ENCODE measurements at places on chromosomes 7 and 10.
A peak's percentile ranks its signal among the peaks of the same experiment; 100 is the strongest.

GRCh38 chr7:5429253-5429856 lies 5.7 kb upstream of the TNRC18 start:
- DNase-seq = no peak

DNA sequence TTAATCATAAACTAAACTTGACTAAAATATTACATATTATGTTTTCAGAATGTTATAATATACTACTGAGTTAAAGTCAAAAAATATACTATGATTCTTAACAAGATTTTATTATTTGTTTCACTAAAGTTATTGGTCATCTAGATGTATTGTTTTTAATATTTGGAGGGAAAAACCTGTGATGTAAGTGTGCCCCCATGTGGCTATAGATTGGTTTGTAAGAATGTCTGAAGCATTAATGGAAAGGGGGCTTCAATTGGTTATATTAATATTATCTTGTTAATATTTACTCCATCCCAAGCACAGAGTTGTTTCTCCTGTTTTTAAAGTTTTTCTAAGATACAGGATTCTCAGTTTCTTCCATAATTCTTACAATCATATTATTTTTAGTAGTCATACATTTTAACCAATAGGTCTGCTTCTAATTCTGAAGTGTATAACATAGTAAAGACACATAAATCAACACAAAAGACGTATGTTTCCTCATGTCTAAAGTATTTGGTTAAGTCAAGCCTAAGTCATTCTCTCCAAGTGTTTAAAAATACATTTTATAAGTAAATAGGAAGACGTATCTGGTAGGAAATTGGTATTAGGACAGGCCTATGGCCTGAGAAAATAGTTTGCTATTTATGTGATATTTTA lies 58.0 kb downstream of the GNAT3 start:
- DNase-seq = peak; percentile 5

DNA sequence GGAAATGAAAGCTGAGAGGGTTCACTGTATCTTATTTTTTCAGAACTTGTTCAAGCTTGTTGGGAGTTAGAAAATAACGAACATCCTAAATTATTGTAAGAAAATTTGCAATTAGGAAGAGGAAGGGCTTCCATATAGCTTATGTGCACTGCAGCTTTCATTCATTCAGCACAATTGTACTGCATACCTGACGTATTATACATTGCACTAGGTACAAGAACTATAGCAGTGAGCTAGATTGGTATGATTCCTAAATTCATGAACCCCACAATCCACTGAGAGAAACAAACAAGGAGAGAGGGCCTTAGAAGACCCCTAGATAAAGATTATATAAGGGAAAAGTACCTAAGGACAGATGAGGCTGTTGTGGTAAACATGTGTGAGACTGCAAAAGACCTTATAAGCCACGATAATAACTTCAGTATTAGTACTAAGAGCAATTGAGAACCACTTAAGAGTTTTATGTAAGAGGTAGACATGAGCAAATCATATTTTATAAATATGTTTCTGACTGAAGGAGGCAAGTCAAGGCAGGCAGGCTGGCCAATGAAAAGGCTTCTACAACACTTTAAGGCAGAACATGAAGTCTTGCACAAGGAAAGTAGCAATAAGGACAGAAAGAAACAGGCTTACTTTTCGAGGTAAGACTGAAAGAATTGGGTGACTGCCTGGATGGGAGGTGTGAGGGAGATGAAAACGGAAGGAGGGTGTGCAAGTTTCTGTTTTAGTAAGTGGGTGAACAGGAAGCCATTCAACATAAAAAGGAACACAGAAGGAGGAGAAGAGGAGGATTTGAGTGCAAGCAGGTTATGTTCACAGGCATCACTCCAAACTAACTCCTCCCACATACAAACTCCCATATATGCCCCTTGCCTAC lies 77.9 kb upstream of the LRRN3 start:
- no peak for DNase-seq

DNA sequence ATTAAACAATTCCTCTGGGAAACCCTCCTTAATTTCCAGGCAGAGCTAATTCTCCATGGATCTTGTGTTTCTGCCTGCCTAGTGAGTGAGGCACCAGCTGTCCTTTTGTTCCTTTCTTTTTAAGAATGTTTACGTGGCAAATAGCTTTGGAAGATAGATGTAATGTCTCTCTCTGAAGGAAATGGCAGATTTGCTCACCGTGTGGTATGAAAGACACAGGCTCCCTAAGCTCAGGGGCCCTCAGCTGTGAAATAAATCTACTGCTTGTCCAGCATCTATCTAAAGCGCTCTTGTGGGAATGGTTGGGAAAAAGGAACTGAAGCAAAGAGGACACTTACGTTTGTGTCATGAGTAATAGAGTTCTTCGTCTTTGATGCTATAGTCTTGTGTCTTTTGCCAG lies 64.6 kb downstream of the FAS start:
- DNase-seq = peak; percentile 9

- no peak for DNase-seq
Observed at GRCh38 chr10:4482659-4483058, 343.3 kb upstream of the AKR1E2 start.

- DNase-seq = no peak
Observed at GRCh38 chr7:81857385-81857784, 87.5 kb upstream of the HGF start.

- no peak for DNase-seq
Observed at GRCh38 chr10:46001187-46001756, 29.0 kb downstream of the TIMM23 start.

GRCh38 chr7:107039199-107039900 lies 5.2 kb upstream of the PRKAR2B start:
- no peak for DNase-seq

DNA sequence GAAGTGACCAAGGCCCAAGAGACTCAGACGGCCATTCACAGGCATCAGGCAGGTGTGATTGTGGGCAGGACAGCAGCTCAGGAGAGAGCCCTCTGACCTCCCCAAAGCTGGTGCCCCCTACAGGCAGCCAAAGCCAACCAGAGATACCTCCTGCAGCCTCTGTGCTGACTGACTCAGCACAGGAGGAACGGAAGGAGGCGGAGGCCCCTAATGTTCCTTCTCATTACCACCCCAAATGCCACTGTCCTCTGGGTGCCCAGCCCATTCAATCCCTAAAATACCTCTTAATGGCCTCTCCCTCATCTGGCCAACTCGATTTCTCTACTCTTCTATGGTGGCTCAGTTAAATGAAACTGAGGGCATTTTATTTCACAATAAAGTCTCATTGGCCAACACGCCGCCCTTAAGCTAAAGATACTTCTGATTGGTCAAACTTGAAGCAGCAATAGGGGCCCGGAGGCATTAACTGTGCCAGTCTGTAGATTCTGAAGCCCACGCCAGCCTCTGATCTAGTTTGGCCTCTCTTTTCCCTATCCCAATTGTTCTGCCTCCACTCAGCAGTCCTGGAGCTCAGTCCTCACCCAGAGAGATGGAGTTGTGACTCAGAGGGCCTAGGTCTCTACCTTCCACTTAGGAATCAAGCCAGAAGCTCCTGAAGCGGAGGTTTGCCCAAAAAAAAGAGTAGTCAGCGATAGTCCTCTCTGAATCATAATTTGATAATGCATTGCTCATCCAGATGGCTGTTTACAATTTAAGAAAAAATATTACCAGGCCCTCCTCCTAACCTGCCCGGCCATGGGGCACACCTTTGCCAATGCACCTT lies 1.2 kb downstream of the CYREN start:
- peak; percentile 19 for DNase-seq

GRCh38 chr7:73945022-73945421 lies 83.0 kb upstream of the ELN start:
- DNase-seq = no peak

DNA sequence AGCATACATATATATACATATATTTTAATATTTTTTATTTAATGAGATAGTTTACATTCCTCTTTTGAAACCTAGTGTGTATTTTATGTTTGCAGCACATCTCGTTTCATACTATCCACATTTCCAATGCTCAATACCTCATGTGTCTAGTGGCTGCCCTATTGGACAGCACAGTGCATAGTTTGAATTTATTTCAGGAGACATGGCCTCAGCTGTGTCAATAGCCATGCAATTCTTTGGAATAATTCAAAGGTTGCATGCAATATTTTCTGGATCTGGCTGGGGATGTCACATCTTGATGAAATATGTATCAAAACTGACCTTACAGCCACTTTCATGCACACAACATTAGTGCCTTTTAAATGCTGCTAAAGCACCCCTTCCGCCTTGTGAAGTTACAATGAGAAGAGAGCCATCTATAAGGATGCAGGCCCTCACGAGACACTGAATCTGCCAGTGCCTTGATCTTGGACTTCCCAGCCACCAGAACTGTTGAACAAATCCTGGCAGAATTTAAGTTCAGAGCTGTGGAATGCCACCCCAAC lies 13.0 kb downstream of the FGFBP3 start:
- no peak for DNase-seq

DNA sequence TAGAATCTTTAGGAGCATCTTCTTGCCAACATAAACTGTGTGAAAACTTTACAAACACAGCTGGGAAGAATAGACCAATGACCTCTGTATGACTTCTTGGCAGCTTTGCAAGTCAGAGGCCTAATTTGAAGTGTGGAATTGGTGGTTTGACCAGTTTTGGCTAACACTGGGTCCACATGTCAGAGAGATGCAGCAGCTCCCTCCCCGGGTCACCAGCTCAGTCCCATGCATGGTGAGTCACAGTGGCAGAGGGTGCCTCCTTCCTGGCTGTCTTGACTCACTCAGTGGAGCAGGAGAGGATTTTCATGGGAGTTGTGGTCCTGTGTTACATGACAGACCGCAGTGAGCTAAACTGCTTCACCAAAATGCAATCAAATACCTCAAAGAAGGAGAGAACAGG lies 8.2 kb upstream of the STARD3NL start:
- DNase-seq = no peak

GRCh38 chr10:91551856-91552255 lies 81.0 kb downstream of the PPP1R3C start:
- DNase-seq = peak; percentile 78

DNA sequence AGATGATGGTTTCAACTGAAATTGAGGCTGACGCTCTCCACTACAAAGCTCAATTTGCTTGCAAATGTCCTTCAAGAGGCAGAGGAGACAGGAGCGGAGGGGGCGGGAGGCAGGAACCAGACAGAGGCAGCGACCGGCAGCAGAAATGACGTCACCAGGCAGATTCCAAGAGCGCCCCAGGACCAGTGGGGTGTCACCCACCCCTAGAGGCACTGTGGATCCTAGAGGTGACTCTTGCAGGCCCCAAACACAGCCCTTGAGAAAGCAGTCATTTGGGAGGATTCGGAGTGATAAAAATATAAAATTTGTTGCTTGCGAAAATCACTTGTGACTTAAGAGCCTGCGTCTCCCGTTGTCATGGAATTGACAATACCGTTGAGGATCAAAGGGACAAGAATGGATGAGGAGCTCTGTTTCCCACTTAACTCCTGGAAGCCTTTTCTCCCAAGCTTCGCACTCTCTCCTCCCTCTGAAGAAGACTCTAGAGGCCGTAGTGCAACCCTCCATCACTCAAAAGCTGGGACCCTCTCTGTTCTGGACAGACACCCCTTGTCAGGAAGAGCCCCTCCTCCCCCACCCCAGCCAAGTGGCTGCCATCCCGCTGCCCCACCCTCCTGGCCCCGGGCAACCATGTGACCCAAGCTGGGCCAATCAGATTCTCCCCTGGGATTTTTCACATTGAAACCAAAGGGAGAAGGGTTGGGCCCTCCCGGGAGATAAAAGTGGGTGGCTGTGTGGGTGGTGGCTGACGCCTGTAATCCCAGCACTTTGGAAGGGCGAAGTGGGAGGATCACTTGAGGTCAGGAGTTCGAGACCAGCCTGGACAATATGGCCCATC lies 16.3 kb upstream of the SLC29A4 start:
- DNase-seq = no peak

- DNase-seq = no peak
Observed at GRCh38 chr7:2072042-2072441, 160.7 kb downstream of the MAD1L1 start.

DNA sequence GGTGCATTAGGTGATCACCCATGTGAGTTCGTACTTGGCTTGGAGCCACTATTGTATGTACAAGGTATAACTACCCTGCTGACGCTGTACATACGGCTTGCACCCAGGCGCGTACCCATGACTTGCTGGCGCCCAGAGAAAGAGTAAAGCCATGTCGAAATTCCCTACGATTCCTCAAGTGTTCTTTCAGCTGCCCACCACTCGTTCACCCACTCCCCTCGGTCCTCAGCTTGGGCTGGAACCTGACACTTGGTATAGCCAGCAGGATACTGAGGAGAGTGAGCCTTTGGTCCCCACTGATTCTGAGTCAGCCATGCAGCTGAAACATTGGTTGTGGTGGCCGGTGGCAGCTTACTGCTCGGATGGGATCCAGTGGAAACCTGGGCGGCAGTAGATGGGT lies 241.5 kb downstream of the CACNA2D1 start:
- no peak for DNase-seq

DNA sequence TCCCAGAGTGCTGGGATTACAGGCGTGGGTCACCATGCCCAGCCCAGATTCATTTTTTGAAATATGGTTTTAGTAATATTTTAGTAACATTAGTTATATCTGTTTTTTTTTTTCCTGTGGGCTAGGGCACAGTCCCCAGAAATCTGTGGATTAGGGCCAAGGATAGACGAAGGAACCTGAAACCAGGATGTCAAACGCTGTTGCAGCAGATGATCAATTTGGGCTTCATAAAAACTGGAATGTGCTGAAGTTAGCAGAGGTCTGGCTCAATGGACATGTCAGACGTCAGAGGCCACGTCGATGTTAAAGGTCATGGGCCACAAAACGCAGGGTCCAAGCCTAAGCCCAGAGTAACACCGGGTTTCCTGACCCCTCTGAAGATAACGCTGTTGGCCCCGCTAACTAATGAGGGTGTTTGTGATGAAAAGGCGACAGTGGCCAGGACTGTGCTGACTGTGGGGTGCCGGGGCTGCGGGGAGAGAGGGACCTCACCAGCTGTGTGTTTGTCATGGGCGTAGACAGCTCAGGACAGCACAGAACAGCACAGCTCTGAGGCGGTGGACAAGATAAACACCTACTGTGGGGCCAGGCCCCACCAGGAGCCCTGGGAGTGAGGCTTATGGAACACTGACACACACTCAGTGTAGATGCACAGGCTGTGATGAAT lies 23.8 kb upstream of the GTPBP4 start:
- DNase-seq = no peak

DNA sequence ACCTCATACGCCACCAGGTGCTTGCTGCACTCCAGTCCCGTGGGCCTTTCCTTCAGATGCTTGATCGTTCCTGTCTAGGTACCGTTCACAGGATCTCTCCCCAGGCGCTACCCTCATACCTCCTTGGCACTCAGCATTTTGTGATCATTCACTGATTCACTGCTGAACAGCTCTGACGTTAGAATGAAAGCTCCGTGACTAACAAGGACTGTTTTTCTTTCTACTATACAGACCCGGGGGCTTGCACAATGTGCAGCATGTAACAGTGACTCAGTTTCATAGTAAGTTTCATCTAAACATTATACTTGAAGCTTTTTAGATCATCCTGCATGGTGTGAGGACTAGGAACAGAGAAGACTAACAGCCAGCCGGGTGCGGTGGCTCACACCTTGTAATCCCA lies 20.6 kb downstream of the KIN start:
- DNase-seq = no peak

All from NCI-H146 (cell line).